ENCODE measurements at places on chromosomes 2 and 18.

GRCh38 chr2:136067459-136067858 is 50.5 kb downstream of the CXCR4 start:
- DNase-seq = no peak

DNA sequence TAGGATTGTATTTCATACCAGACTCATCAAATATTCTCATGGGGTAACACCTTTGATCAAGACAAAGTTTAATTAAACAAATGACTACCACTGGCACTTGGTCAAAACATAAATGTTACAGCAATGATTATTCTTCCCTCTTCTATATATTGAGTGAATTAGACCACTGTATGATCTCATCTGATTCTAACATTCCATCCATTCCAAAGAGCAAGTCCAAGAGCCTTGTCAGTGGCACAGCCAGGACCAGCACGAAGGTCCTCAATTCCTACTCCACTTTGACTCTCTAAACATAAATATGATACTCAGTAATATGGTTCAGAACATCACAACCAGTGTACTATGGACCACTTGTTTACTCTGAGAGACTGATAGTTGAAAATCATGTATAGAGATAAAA is 86.4 kb downstream of the AP1S3 start:
- DNase-seq = no peak

- no peak for DNase-seq
Measured at GRCh38 chr2:168560817-168561499, 104.9 kb downstream of the CERS6 start.

- no peak for DNase-seq
Measured at GRCh38 chr2:8101614-8102277, 580.1 kb upstream of the ID2 start.

- DNase-seq = no peak
Measured at GRCh38 chr2:231940795-231941194, 14.6 kb upstream of the NPPC start.
